ENCODE measurements at places on chromosomes 3 and 15.
A peak's percentile ranks its signal among the peaks of the same experiment; 100 is the strongest.

DNA sequence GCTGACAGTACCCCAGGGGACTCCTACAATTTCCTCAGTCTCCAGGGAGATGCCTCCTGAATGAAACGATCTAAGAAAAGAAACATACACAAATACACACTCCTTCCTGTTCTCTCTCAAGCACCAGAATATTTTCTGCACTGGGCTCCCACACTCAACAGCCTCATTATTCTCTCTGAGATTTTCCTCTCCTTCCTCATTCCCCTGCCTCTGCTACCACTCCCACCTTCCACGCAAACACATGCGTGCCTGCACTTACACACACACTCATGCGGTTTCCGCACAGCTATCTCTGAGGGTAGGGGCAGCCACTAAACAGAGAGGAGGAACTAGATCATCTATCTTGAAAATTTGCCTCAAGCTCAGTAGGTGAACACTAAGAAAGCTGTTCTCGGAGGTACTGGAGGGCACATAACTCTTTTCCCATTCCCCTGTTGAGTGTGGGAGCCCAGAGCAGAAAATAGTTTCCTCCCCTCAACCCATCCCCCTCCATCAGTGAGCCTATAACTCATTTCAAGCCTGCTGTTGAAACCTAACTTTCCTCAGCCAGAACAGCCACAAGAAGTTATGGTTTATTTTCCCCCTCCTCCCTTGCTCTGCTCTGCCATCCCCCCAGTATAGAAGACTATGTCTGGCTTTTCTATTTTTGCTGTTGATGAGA lies 30.5 kb upstream of the TIPARP start:
- DNase-seq: peak; percentile 28

DNA sequence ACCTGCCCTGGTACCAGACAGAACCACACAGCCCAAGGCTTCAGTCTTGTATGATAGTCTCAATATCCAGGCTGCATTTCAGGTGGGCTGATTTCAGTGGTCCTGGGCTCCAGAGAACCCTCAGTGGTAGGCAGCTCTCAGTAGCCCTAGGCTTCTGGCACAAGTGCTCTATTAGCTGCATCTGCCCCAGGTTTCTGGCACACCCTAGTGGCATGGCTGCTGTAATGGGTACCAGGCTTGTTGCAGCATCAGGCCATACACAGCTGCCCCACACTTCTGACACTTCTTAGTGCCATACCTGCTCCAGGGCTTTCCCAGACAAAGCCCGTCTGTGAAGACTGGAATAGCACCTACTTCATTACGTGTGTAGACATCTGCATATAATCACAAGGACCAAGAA lies 1062.2 kb upstream of the EPHA6 start:
- DNase-seq: peak; percentile 15

- DNase-seq: no peak
These were observed 69.6 kb downstream of the EFCAB12 start for GRCh38 chr3:129358772-129359371.

GRCh38 chr15:56758770-56759449 lies 25.6 kb upstream of the ZNF280D start:
- DNase-seq: peak; percentile 78

- peak; percentile 91 for DNase-seq
These were observed 291.8 kb downstream of the NAALADL2 start for GRCh38 chr3:175150812-175151401.

DNA sequence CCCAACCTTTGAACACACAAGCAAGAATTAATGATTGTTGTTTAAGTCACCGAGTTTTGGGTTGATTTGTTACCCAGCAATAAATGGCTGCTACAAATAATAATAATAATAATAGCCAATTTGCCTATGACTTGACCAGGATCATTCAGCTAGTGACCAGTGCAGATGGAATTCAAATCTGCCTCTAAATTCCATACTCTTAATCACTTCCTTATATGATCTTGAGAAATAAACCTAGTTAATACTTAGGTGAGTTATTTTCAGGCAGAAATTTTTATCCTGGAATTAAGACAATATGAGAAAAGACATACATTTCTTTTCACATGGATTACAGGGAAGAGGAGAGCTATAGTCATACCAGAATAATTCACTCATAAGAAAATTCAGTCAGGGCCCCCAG lies 116.0 kb upstream of the GALNT15 start:
- peak; percentile 32 for DNase-seq

- DNase-seq: no peak
These were observed 108.1 kb downstream of the PGPEP1L start for GRCh38 chr15:98899272-98900021.

- DNase-seq: no peak
These were observed 111.2 kb upstream of the SUCLG2 start for GRCh38 chr3:67765575-67765974.

GRCh38 chr3:129195731-129196256 lies 12.1 kb upstream of the CNBP start:
- peak; percentile 86 for DNase-seq

GRCh38 chr3:183260167-183260904 lies 7.3 kb downstream of the B3GNT5 start:
- DNase-seq: peak; percentile 15

DNA sequence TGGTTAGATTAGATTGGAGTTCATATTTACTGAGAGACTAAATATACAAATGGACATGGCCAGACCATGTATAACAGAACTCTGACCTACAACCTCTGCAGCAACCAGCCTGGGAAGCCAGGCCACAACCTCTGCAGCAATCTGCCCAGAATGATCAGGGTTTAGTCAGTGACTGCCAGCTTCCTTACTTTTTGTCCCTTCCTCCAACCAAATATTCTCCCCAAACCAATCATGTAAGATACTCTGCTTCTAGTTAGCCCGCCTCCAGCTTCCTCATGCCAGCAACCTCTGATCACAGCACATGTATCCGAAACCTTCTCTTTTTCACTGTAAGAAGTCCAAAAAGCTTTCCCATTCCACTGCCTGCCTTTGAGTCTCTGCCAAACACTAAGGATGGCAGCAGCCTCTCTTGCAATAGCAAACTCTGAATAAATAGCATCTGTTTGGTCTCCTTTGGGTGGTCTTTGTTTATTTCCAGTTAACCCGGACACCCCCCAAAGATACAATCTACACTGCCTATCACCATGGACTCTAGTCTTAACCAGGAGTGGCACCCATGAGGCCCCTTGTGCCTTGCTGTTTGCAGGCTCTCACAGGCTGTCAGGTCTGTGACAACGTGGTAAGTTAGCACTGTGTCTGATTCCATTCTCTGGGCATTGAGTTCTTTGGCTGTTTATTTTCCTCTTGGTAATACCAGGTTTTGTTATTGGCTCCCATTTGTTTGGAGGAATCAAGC lies 102.2 kb downstream of the ERC2 start:
- DNase-seq: no peak

DNA sequence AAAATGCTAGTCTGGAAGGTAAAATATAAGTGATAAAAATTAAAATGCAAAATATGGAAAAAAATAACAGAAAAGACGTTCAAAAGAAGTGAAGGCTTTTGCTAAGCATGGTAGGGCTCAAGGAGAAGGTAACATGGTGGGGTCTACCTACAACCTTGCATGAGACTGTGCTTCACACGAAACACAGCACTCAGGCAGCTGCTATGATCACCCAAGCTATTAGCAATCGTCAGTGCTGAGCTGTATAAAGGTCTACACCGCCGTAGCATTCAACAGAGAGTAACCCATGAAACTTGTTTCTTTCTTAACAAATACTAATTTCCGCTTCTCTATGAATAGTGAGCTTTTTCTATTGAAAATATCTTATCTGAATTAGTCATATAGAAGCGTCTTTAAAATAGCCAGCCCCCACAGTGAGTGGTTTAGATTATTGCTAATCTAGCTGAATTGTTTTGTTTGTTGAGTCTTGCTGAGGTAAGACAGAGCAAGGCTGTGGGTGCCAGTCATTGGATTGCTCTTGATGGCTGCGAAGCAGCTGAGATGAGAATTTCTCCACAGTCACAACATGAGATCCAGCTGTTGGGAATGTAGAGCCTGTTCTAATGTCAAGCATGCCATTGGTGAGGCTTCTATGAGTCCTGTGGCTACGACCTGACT lies 230.0 kb downstream of the KLF13 start:
- no peak for DNase-seq

DNA sequence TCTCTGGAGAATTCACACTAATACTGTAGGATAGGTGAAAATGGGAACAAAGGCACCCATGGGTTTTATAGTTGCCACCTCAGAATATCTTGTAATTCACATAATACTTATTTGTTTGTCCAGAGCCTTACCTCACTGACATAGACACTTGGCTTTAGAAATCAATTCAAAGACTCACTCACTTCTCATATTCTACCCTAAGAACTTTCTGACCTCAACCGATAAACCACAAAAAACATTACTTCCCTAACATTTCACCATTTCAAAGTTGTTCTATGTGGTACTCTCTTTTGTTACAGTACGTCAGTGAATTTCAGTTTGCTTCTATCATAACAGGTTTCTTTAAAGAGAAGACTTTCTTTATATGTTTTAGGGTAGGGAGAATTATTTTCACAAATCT lies 359.3 kb downstream of the IGSF11 start:
- DNase-seq: no peak

DNA sequence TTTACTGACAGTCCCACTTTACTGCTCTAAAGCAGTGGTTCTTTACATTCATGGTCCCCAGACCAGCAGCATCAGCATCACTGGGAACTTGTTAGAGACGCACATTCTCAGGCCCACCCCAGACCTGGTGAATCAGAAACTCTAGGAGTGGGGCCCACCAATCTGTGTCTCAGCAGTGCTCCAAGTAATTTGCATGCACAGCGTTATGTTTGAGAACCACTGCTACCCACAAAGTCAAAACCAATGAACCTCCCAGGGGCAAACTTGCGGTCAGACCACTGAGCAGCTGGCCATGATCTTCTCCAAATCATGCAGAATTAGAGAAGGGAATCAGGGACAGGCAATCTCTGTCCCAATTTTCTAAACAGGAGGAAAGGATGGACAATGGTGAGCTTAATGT lies 58.5 kb downstream of the ST8SIA2 start:
- no peak for DNase-seq

DNA sequence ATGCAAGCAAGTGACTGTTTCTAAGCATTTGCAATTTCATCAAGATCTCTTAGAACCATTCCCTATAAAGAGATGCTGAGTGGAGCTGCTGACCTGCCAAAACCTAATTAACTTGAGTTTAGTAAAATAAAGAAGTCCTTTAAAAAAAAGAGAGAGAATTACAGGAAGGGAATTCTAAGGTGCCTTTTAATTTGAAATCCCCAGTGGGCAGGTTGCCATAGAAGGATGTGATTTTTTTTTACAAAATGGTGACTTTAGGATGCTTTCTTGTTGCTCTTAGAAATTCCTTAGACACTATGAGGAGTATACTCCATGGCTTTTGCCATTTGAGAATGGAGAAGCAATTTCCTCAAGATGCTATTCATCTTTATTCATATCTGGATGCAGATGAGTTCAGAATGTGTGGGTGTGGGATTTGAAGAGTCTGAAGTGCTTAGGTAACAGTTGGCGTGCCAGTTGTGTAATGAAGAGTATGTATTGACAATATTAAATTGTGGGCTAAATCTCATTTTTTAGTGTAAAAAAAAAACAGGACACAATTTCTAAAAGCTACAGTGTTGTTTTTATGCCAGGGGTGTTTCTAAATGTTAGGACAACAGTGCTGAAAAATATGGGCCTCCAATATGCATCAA lies 13.6 kb downstream of the LRRC3B start:
- no peak for DNase-seq

GRCh38 chr3:60444898-60445437 lies 806.3 kb downstream of the FHIT start:
- DNase-seq: no peak

GRCh38 chr15:67707520-67708283 lies 117.6 kb upstream of the SKOR1 start:
- DNase-seq: no peak

DNA sequence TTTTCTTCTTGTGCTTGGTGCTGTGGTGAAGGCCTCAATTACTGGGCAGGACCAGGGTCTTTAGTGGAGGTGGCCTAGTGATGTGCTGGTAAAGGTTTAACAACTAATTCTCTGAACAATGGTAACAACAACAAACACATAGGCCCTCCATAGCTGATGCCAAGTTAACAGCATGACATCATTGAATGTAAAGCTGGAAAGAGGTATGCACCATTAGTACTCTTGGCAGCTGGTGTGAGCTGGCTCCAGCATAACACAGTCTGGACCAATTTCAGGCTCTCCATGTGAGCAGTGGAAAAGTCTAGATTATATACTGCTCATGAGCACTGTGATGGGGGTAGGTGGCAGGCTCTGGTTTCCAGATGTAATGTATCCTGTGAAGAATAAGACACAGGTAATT lies 61.8 kb downstream of the SLC7A14 start:
- DNase-seq: no peak

GRCh38 chr3:104992676-104993075 lies 374.0 kb upstream of the ALCAM start:
- DNase-seq: no peak

DNA sequence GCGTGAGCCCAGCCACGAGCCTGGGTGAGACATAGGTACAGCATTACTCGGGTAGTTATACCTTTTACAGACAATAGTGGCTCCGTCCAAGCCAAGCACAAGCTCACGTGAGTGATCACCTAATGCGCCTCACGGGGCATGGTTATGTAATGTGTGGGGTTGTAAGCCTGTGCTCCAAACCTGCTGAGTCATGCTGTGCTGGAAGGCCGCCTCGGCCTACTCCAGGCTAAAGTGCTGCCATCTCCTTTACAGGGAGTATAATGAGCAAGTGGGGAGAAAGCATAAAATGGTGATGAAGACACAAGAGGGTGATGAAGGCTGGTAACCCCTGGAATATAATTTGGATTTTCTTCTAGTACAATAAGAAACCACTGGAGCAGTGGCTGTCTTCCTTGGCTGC lies 175.8 kb upstream of the STT3B start:
- peak; percentile 78 for DNase-seq

DNA sequence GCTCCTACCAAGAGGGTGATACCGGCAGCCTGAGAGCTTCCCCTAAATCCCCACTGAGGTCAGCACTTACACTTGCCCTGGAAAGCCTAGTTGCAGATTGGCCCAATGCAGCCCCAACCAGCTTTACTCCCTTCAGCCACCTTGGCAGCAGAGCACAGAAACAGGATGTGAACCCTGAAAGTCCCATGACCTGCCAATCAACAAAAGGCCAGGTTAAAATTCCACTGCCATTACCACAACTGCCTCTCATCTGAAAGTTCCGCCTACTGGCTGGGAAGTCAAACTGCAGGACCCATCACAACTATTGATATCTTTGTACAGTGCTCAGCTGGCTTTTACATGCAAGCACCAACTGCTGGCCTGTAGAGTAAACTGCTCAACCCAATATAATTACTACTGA lies 156.2 kb downstream of the ZMAT3 start:
- DNase-seq: peak; percentile 1

DNA sequence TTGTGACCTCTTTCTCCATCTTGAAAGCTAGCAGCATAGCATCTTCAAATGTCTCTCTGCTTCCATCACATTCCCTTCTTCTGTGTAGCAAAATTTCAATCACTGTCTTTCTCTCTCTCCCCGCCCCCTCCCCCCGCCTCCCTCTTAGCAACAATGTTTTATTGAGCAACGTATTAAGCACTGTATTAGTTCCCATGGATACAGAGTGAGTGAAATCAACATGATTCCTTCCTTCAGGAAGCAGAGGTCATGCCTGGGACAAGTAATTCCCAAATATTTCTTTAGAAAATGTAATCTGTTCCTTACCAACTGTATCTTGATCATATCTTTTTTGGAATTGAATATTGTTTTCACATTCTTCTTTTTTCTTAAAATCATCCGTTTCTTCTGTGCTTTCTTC lies 373.7 kb upstream of the NECTIN3 start:
- DNase-seq: no peak

All from kidney tubule cell (primary cell).